Lung (tissue), 17 donors: ENCODE measurements at places on chromosomes 11 and 22. TPM values are rescaled to one million over a fixed set of nuclear protein-coding genes. Genes with fewer than 3 reads are reported as not detected.
A peak's percentile ranks its signal among the peaks of the same experiment; 100 is the strongest.

BRSK2 gene
- 0.52 TPM for total RNA-seq

WBP2NL gene
- 4.9 TPM for total RNA-seq

C11orf87 gene
- 0.09 TPM for total RNA-seq

KRTAP5-7 gene
- total RNA-seq = not detected

APOA1 gene
- 1.2 TPM for total RNA-seq

MRGPRX4 gene
- not detected for total RNA-seq

BIK gene
- total RNA-seq = 2.7 TPM

GRCh38 chr11:120028181-120028896 is 109.6 kb downstream of the TRIM29 start:
- no peaks in the 10 kb centered on the region for H3K36me3 ChIP-seq
- H3K4me1 ChIP-seq = no peaks in the 10 kb centered on the region
- H3K27me3 ChIP-seq = peaks cover 5% of the 10 kb centered on the region
- no peak for DNase-seq

GRCh38 chr11:116890193-116890592 is 52.8 kb upstream of the APOA1 start:
- no peak overlapping the region for H3K4me3 ChIP-seq
- DNase-seq = peak; percentile 79
- peaks cover 11% of the 10 kb centered on the region for H3K36me3 ChIP-seq
- H3K27me3 ChIP-seq = no peaks in the 10 kb centered on the region
- no peaks in the 10 kb centered on the region for H3K4me1 ChIP-seq

- no peaks in the 10 kb centered on the region for H3K36me3 ChIP-seq
- DNase-seq = no peak
- no peaks in the 10 kb centered on the region for H3K4me1 ChIP-seq
These were observed 91.6 kb upstream of the SLC22A12 start for GRCh38 chr11:64499261-64500004.

- no peaks in the 10 kb centered on the region for H3K36me3 ChIP-seq
- no peak for DNase-seq
- H3K4me1 ChIP-seq = no peaks in the 10 kb centered on the region
- no peak overlapping the region for H3K4me3 ChIP-seq
- no peaks in the 10 kb centered on the region for H3K27me3 ChIP-seq
These were observed 117.6 kb upstream of the THY1 start for GRCh38 chr11:119540370-119541125.

DNA sequence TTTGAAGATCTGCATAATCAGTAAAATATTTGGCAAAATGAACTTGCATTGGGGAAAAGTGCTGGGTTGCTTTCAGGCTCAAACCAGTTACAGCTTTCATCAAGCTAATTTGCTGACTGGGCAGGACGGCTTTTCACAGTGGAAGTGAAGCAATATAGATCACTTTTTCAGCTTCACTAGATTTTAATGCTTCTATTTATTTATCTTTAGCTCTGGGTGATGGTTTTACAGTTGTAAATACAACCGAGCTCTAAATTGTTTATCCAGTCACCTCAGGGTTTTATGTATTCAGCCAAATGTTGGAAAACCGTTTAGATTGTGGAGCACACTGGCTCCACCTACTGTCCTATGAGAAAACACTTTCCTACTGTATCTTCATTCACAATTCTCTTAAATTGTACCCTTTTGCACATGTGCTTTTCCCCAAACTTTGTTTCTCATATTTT is 58.2 kb downstream of the ACER3 start:
- H3K27ac ChIP-seq = no peak overlapping the region
- peaks cover 3% of the 10 kb centered on the region for H3K4me1 ChIP-seq
- DNase-seq = peak; percentile 87
- no peak overlapping the region for H3K4me3 ChIP-seq
- H3K27me3 ChIP-seq = no peaks in the 10 kb centered on the region

- no peaks in the 10 kb centered on the region for H3K36me3 ChIP-seq
- peak; percentile 91 for DNase-seq
- H3K4me3 ChIP-seq = no peak overlapping the region
- no peak overlapping the region for H3K27ac ChIP-seq
- H3K4me1 ChIP-seq = no peaks in the 10 kb centered on the region
These were observed 74.7 kb downstream of the SC5D start for GRCh38 chr11:121367001-121367843.

- H3K4me1 ChIP-seq = peaks cover 2% of the 10 kb centered on the region
- H3K27ac ChIP-seq = no peak overlapping the region
- DNase-seq = no peak
- H3K27me3 ChIP-seq = no peaks in the 10 kb centered on the region
- H3K36me3 ChIP-seq = no peaks in the 10 kb centered on the region
- no peak overlapping the region for H3K4me3 ChIP-seq
These were observed 53.8 kb upstream of the MPEG1 start for GRCh38 chr11:59266491-59266890.

- H3K4me3 ChIP-seq = no peak overlapping the region
- H3K36me3 ChIP-seq = no peaks in the 10 kb centered on the region
- H3K27ac ChIP-seq = no peak overlapping the region
- no peaks in the 10 kb centered on the region for H3K4me1 ChIP-seq
- no peaks in the 10 kb centered on the region for H3K27me3 ChIP-seq
- DNase-seq = no peak
These were observed 1206.6 kb upstream of the RAG2 start for GRCh38 chr11:37804666-37805065.

GRCh38 chr11:60771879-60772525 is 13.1 kb upstream of the MS4A10 start:
- H3K36me3 ChIP-seq = no peaks in the 10 kb centered on the region
- no peaks in the 10 kb centered on the region for H3K27me3 ChIP-seq
- no peak overlapping the region for H3K4me3 ChIP-seq
- no peak for DNase-seq

GRCh38 chr11:65298655-65299179 is 15.9 kb upstream of the CDC42EP2 start:
- peaks cover 37% of the 10 kb centered on the region for H3K4me1 ChIP-seq
- DNase-seq = peak; percentile 93
- no peaks in the 10 kb centered on the region for H3K27me3 ChIP-seq
- no peak overlapping the region for H3K4me3 ChIP-seq
- H3K36me3 ChIP-seq = peaks cover 2% of the 10 kb centered on the region
- H3K27ac ChIP-seq = peak overlapping the region; percentile 56

DNA sequence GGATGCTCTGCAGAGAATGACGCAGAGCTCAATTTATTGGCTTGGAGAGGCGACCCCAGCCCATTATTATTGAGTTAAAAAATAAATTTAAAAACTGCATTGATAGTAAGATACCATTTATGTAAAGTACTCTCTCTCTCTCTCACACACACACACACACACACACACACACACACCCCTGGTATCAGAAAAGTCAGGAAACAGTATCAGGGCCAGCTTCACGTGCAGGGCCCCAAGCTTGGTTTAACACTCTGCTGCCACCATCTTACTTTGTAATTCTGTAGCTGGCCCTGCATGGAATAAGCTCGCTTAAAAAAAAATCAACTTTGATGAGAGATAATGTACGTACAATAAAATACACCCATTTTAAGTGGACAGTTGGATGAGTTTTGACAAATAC is 59.8 kb upstream of the CD5 start:
- H3K27ac ChIP-seq = no peak overlapping the region
- no peaks in the 10 kb centered on the region for H3K27me3 ChIP-seq

DNA sequence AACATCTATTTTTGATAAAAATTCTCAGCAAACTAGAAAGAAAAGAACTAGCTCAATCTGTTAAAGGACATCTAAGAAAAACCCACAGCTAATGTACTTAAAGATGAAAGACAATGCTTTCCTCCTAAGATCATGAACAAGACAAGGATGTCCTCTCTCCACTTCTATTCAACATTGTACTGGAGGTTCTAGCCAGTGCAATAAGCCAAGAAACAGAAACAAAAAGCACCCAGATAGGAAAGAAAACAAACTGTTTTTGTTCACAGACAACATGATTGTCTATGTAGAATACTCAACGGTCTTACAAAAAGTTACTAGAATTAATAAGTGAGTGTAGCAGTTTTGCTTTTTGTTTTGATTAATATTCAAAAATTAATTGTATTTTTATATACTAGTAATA is 7.8 kb downstream of the CD3D start:
- no peaks in the 10 kb centered on the region for H3K36me3 ChIP-seq
- DNase-seq = no peak
- H3K4me1 ChIP-seq = no peaks in the 10 kb centered on the region

GRCh38 chr11:129743112-129743815 is 72.4 kb upstream of the TMEM45B start:
- H3K27ac ChIP-seq = no peak overlapping the region
- no peaks in the 10 kb centered on the region for H3K36me3 ChIP-seq
- H3K4me1 ChIP-seq = no peaks in the 10 kb centered on the region
- H3K4me3 ChIP-seq = no peak overlapping the region
- peaks cover 5% of the 10 kb centered on the region for H3K27me3 ChIP-seq

- H3K4me3 ChIP-seq = no peak within 1 kb of the TSS
- no peaks in the 10 kb centered on the region for H3K27me3 ChIP-seq
- H3K27ac ChIP-seq = no peak within 1 kb of the TSS
These were observed at the start of gene UPK3A for GRCh38 chr22:45284705-45285262. Gene UPK3A, plus strand, starts transcription at chr22:45284949. Its CDS starts 65 bp downstream, at chr22:45285014.

DNA sequence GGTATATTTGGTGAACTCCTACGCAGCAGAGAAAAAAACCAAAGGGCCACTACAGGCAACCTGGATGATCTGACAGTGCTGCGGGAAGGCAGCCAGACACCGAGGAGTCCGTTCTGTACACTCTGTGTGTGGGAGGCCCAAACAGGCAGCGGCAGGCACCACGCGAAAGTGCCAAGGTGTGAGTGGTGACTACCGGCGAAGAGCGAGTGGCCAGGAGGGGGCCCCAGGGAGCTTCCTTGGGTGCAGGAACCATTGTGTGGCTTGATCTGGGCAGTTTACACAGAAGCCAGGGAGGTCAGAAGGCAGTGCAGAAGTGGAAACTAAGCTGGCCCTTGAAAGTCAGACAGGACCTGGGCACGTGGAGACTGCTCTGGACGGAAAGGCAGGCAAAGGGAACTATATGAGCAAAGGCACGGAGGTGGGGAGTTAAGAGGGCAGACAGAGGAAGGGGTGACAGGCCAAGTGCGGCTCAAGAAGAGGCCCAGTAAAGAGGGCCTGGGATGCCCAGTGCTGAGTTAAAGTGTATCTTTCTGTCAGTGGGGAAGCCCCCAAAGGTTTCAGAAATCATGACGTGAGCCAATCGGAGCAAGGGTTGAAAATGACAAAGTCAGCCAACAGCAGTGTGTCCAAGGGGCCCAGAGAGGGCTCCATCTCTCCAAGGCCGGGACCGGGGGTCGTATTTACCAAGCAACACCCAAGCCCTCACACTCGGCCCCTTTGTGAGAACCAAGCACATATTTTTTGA is 10.6 kb downstream of the TMEM184B start:
- no peak overlapping the region for H3K4me3 ChIP-seq
- H3K4me1 ChIP-seq = peaks cover 11% of the 10 kb centered on the region
- no peaks in the 10 kb centered on the region for H3K27me3 ChIP-seq

DNA sequence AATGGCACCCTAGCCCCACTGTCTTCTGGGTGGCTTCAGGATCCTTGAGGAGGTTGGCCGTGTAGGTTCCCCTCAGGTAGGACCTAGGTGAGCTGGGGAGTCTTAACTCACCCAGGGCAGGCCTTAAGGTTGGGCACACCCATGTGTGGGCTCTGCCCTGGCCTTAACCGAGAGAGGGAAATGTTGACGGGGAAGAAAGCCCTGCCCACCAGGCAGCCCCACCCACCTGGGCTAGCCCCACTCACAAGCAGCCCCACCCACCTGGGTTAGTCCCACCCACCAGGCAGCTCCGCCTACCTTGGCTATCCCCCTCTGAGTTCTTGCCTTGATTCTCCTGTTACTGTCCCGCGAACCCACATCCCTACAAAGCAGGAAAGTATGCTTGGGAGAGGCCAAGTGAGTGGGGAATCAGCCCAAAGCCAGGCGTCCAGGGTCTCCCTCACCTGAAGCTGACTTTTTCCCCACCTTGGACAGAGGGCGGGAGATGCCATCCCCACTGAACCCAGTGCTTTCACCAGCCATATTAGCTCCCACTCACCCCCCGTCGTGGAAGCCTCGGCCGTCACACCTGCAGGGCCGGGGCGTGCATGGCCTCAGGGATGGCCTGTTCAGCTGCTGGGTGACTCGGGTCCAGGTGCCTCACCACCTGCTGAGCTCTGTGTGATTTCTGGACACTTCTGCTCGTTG is at the start of gene MYEOV:
MYEOV (plus strand) TSS at position 337 of the 687 bp plus-strand sequence. CDS start 1,200 bp downstream, outside the sequence.
- H3K4me1 ChIP-seq = peaks cover 38% of the 10 kb centered on the region
- DNase-seq = no peak
- no peak within 1 kb of the TSS for H3K4me3 ChIP-seq
- no peaks in the 10 kb centered on the region for H3K27me3 ChIP-seq
- H3K36me3 ChIP-seq = no peaks in the 10 kb centered on the region
- no peak within 1 kb of the TSS for H3K27ac ChIP-seq

GRCh38 chr22:37664249-37665101 is 6.0 kb downstream of the PDXP start:
- H3K27ac ChIP-seq = no peak overlapping the region
- no peak overlapping the region for H3K4me3 ChIP-seq
- DNase-seq = no peak
- no peaks in the 10 kb centered on the region for H3K27me3 ChIP-seq
- peaks cover 10% of the 10 kb centered on the region for H3K4me1 ChIP-seq

- no peaks in the 10 kb centered on the region for H3K27me3 ChIP-seq
- H3K36me3 ChIP-seq = no peaks in the 10 kb centered on the region
- H3K4me3 ChIP-seq = no peak overlapping the region
These were observed 285.1 kb upstream of the CCDC90B start for GRCh38 chr11:83571302-83571701.

- H3K27ac ChIP-seq = no peak overlapping the region
- no peaks in the 10 kb centered on the region for H3K27me3 ChIP-seq
- no peaks in the 10 kb centered on the region for H3K4me1 ChIP-seq
- H3K36me3 ChIP-seq = no peaks in the 10 kb centered on the region
- no peak for DNase-seq
- no peak overlapping the region for H3K4me3 ChIP-seq
These were observed 18.1 kb upstream of the ELF5 start for GRCh38 chr11:34531663-34532062.

DNA sequence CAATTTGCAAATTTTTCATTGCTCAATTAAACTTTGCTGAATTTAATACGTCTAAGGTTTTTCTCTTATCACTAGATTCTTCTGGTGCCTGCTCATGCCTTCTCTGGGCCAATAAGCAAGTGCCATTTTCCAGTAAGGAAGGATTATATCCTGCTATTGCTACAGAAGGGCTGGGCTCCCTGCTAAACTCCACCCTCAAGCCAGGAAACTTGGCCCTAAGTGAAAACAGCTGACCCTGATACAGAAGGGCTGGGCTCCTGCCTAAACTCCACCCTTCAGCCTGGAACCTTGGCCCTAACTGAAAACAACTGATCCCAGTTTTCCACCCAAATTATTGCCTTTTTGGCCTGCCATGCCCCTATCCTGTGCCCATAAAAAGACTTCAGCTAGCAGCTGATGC is 385.3 kb downstream of the DYNC2H1 start:
- H3K4me1 ChIP-seq = no peaks in the 10 kb centered on the region
- H3K4me3 ChIP-seq = no peak overlapping the region
- no peaks in the 10 kb centered on the region for H3K27me3 ChIP-seq
- no peak overlapping the region for H3K27ac ChIP-seq
- no peak for DNase-seq
- H3K36me3 ChIP-seq = no peaks in the 10 kb centered on the region
